ENCODE measurements at places on chromosomes 1 and 21.

DNA sequence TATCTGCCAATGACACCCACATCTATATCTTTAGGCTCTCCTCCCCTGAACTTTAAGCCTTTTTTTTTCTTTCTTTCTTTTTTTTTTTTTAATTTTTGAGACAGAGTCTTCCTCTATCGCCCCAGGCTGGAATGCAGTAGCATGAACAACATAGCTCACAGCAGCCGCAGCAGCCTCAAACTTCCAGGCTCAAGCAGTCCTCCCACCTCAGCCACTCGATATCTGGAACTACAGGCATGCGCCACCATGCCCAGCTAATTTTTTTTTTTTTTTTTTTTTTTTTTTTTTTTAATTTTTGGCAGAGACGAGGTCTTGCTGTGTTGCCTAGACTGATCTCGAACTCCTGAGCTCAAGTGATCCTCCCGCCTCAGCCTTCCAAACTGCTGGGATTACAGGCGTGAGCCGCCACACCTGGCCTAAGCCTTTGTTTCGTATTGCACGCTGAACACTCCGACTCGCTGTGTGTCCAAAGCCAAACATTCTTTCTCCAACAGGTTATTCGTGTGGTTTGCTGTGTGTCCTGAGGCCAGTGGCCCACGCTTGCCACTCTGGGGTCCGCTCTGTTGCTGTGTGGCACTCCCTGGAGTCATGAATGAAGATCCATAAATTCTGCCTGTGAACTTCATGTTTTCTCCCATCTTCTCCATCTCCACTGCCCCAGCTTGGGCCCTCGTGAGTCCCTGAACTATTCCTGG, 119.4 kb downstream of the CAMTA1 start:
- no peak for DNase-seq

DNA sequence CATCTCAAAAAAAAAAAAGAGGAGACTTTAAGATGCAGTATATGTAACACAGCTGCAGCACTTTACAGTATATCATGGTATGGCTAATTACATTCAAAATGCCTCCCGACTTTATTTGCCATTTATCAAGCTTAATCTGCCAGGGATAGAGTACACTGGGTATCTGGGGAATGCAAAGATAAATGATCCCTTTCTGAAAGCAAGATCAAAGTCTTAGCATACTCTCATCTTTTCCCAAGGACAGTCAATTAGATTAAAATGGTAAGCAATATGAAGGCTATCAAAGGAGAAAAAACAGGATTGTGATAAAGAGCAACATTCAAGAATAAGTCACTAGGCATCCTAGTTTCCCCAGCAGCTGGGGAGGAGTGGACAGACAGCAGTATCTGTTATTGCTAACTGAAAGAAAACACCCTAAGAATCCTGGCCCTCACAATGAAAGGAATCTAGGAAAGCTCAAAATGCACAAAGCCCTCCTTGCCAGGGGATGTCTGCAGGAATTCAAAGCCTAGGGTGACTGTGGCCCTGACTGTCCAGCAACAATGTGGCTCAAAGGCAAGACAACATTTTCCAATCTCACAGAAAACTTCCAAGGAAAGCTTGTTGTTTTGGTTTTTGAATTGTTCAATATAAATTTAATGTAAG, 56.7 kb upstream of the RAP1GAP start:
- no peak for DNase-seq

GRCh38 chr1:198363625-198364151, 176.8 kb downstream of the ATP6V1G3 start:
- DNase-seq, result no peak

DNA sequence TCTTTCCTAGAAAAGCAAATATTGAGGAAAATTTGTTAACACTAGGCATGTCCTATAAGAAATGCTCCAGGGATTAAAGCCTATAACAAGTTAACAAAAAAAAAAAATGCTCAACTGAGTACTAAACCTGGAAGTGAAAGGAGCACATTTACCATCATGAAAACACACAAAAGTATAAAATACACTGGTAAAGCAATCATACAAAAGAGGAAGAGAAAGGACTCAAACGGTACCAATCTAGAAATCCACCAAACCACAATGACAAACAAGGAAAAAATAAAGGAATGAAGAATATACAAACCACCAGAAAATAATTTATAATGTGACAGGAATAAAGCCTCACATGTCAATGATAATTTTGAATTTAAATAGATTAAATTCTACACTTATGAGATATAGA, 21.2 kb downstream of the CD1E start:
- no peak for DNase-seq

DNA sequence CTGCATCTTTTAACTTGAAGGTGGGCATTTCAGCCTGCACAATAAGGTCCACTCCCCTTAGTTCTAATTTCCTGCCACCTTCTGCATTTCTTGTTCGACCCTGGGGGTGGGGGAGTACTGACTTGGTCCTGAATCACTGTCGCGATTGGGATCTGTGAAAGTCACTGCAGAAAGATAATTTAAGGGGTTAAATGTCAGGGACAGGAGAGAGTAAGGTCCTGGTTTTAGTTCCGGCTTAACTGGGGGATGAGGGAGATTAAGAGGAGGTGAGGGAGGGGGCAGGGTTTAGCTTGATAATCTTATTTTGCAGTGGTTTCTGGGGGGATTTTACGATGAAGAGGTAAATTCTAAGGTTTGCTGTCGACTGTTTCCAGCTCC, 128.1 kb downstream of the MRPS6 start:
- DNase-seq, result no peak

- no peak for DNase-seq
Measured at GRCh38 chr21:42581336-42581992, 67.8 kb downstream of the SLC37A1 start.

DNA sequence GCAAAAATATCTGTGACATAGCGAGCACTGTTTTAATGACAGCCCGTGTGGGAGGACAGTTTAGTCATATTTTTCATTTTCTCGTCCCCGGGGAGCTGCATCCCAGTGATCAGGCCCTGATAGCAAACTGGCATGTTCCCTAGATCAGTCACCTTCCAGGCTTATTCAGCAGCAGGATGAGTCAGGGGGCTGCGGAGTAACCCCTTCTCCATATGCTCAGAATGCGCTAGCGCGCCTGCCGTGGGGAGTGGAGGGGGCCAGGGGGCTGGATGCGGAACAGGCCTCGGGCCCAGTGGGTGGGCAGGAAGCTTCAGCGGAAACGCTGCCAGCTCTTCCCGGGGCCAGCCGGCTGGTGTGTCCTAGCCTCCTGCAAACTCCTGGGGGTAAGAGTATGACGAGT, 94.0 kb downstream of the KCND3 start:
- no peak for DNase-seq

DNA sequence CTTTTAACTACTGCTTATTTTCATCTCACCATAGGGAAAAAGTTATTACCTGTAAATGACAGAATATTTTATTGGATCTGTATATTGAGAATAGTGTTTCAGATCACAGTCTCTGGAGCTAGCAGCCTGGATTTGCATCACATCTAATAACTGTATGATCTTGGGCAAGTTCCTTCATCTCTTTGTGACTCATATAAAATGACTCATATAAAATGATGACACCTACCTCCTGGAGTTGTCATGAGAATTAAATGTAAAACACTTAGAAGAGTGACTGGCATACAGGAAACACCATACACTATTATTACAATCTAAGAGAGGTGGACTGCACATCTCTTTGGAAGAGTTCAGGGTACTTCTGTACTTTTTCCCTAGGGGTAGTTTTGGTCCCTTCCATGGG, 421.3 kb downstream of the NEGR1 start:
- DNase-seq, result no peak

DNA sequence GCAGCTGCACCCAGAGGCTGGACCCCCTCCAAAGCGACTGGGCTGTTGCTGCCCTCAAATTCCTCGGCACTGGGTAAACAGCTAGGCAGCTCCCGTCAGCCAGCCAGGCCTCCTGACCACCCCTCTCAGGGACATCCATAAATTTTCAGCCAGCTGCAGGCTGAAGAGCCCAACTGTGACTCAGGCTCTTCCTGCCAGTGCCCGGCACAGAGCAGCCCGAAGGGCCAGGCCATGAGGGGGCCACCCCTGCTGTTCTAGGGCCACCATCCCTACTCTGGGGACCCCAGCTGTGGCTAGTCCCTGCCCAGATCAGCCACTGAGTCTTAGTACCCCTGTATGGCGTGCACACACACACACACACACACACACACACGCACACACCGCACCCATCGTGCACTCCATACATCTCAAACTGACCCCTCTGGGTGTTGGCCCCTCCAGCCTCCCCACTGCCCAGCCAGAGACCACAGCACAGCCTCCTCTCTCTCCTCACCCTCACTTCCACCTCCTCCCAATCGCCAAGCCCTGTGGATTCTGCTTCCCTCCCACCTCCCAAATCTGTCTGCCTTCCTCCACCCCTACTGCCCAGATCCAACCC, 6.2 kb upstream of the LAPTM5 start:
- DNase-seq, result no peak

DNA sequence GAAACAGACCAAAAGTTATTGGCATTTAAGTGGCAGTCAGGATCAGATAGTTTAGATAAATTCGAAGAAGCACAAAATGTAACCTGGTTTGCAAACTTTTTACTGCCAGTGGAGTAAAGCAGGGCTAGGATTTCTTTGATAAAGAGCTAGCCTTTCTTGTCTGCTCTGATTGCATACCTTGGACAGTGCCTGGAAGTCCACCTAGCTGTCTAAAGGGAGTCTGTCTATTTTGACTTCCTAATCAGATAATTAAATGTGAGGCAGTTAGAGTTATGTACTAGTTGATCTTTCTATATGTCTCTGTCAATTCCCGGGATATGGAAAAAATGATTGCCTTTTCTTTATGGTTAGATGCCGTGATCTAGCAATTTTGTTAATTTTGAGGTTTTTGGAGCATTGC, 4.1 kb downstream of the GPSM2 start:
- DNase-seq, result no peak

DNA sequence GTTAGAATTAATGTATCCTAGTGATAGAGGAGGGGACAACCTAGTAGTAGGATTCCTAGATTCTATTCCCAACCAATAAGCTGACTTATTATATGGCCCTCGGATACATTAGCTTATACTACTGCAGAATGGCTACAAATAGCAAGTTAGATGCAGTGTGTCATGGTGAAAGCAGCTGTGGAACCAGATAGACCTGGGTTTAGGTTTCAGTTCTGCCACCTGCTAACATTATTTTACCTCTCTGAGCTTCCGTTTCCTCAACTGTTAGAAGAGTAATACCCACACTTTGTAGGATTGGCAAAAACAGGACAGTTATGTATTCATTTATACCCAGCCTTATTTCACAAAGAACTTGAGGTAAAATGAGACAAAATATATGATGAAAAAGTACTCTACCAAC, 21.6 kb upstream of the MAGOH start:
- no peak for DNase-seq

DNA sequence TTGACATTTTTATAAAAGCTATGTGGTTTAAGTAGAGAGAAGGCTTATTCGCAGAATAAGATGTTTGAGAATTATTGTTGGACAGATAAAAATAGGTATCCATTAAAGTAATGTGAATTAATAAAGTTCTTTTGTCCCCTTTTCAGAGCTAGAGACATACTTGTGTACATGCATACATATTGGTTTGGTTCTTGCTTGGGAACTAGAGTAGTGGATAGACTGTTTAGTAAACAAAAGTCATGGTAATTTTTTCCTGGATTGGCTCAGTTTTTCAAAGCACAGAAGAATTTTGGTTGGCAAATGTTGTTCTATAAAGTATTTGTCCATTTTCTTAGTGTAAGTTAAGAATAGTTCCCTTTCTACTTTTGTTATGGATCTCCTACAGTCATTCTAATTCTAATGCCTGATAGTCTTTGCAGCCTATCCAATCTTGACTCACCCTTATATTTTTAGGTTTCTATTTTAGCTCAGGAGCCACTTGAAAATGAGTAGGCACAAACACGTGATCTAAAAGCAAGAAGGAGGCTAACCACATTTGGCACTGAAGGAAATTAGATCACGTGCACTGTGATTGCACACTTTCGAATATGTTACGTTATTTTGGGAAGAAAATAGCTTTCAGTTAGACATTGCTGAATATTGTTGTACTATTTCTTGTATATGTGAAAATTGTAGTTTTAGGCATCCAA, 47.0 kb downstream of the RABGAP1L start:
- no peak for DNase-seq

GRCh38 chr1:201631037-201631436, 92.1 kb downstream of the NAV1 start:
- DNase-seq, result no peak

DNA sequence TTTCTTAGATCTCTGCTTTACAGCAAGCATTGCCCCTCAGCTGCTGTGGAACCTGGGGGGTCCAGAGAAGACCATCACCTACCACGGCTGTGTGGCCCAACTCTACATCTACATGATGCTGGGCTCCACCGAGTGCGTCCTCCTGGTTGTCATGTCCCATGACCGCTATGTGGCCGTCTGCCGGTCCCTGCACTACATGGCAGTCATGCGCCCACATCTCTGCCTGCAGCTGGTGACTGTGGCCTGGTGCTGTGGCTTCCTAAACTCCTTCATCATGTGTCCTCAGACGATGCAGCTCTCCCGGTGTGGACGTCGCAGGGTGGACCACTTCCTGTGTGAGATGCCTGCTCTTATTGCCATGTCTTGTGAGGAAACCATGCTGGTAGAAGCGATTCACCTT, 33.4 kb upstream of the OR2B11 start:
- DNase-seq, result no peak
